Fibroblast of skin of right biceps (primary cell): ENCODE measurements at places on chromosomes 4 and X.

GRCh38 chr4:188299161-188299560 is 159.9 kb downstream of the TRIML1 start:
- DNase-seq = peak; percentile 59

DNA sequence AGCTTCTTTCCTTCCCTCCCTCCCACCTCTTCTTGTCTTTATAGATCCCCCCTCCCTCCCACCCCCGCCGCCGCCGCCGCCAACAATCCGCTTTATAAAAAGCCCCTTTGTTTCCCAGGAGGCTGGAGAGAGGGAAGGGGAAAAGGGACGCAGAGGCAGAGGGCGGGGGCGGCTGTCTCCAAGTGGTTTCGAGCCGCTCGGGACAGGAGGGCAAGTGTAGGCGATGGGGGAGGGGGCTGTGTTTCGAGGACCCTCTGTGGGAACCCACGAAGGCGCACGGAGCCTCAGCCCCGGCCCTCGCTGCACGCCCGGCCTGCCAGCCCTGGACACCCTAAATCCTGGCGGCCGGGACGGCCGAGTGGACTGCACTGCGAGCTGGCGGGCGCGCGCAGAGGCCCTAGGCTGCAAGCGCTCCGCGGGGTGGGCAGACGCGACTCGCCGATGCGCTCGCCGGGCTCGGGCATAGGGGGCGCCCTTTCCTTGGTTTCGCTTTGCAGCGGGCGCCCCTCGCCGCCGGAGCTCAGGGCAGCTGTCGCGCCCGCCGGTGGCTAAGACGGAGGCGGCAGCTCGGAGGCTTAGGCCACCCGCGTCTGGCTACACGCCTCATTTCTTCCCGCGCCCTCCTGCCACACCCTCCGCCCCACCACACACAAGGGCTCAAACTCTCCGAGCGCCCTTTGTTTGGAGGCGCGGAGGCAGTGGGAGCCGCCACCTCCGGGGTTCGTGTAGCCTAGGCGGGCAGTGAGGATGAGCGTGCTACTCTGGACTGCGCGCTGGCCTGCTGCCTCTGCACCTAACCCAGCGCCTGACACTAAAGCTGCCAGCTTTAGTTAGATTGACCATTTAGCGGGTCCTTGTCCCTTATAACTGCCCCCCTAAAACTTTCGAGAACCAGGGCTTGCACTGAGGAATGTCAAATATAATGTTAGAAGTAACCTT is 2.2 kb downstream of the MAMLD1 start:
- peak; percentile 66 for DNase-seq

DNA sequence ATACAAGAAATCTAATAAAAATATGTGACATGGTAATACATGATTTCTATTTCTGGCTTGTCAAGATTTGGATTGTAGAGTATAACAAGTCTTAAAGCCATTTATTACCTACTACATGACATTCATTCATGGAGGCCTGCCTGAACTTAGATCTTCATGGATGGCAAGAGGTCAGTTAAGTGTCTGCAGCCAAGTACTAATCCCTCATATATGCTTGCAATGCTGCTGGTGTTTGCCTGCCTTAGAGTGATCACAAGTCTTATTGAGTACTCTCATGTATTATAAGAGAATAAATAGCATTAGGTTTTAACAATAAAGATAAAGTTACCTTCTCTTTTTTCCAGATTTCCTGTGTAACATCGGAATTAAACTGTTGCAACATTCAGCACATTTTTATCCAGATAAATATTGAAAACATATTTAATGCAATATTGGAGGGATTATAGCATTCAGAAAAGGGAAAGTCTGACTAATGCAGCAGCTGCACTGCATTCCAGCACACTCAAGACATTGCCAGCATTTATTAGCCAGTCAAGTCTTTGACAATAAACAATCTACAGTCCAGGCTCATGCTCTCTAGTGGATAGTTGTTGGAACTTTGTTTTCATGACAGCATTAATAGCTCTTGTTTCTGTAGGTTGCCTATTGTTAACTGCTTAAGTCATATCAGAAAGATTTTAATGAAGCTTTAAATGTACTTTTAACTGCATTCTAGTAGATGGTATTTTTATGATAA is 737.1 kb downstream of the FAT4 start:
- DNase-seq = peak; percentile 79

DNA sequence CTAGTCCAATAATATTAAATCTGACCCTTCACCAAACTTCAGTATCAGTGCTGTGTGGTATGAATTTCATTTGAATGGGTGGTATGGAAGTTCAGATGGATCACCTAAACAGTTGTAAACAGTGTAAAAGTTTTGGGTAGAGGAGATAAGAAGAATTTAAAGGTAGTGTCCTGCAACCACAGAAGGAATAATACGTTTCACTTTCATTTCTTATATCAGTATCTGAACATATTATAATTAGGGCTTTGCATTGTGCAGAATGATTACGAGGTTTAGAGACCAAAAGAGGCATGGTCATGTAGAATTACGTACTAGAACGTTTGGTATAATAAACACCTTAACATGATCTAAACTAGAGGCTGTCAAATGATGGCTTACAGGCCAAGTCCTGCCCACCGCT is 116.1 kb downstream of the PDLIM5 start:
- no peak for DNase-seq

- peak; percentile 90 for DNase-seq
These were observed 27.5 kb upstream of the HTRA3 start for GRCh38 chr4:8241895-8242696.

- peak; percentile 82 for DNase-seq
These were observed 904.9 kb upstream of the EPHA5 start for GRCh38 chr4:66575008-66575696.

DNA sequence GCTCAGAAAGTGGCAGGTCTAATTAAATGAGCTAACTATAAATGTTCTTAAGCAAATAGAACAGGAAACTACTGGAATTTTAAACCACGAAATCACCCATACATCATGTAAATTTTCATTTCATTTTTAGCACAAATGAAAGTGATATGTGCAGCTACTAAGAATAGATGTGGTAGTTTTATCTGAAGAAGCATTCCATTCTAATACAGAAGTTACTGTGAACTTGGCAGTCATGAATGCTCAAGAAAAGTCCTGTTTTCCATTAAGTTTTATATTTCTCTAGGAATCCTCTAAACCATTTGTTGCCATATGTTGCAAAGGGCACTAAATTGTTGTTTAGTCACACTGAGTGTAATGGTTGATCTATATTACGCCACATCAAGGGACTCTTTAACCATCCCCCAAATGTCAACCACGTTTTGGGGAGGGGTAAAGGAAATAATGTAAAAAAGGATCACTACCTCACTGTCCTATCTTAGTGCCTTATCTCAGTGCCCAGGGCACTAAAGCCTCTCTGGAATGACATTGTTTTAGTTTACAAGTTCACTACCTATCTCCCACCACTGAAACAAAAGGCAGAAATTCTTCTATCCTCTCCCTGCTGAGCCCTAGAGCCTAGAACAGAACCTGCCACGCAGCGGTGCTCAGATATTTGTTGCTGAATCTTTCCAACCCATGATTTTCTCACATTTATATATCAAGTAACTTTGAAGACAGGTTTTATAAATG is 118.0 kb downstream of the SHISA3 start:
- peak; percentile 36 for DNase-seq

DNA sequence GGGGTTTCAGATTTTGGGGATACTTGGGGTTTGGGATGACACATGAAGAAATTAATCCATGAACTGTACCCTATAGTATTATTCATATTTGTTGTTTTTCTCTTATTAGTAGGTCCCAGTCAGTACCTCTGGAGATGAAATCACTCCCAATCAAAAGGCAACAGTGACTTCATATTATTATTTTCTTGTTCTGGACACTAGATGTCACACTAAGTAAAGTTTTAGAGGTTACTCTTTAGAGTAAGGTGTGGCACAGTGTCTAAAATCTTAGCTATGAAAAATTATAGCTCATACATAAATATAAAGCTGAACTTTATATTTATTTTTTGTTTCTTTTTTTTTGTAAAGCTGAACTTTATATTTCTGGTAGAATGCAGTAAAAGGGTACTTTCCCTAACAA is 35.1 kb downstream of the FAM114A1 start:
- peak; percentile 21 for DNase-seq

GRCh38 chrX:74534569-74535038 is 79.8 kb downstream of the RLIM start:
- peak; percentile 66 for DNase-seq

- DNase-seq = peak; percentile 90
These were observed 11.7 kb upstream of the RAB40A start for GRCh38 chrX:103531002-103531401.

DNA sequence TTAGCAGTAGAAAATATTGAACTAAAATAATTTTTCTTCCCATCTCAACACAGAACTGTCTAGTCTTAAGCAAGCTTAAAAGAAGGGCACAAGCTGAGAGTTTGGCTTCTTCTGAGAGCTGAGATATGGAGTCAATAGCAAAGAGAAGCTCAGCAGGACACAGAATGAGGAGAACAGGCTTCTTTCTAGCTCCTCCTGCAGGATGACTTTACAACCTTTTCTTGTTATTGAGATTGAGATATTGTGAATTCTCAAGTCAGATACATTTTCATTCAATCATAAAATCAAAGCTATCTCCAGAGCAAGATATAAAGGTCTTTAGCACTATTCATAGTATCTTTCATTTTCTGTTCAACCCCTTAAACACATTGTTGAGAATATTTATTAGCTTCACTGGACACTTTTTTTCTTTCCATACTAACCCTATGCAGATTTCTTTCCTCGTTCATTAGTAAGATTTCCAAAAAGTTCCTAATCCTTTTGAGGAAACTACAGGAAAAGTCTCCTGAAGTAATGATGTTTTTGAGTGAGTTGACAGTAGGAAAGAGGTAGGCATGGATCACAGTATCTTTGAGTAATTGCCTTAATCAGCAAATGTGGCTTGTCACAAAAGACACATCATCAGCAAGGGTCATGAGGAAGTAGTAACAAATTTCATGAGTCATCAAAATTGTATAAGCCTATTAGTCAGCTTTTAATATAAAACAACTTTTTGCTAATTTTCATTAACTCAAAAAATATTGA is 17.8 kb upstream of the CXCL3 start:
- peak; percentile 77 for DNase-seq

DNA sequence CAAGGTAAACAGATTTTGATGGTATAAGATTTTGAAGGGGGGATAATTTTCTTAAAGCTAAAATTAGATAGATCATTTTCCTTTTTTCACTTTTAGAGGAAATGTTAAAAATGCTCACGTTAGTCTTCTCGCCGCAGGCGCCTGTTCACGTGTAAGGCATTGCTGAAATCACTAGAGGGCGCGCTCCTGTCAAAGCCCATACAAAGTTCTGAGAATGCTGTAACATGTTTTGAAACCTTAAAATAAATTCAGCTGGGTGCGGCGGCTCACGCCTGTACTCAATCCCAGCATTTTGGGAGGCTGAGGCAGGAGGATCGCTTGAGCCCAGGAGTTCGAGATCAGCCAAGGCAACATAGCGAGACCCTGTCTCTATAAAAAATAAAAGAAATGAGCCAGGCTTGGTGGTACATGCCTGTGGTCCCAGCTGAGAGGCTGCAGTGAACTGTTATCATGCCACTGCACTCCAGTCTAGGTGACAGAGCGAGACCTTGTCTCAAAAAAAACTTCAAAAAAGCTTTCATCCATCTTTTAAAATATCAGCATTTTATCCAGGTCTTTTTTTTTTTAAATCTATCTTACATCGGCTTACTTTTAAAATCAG is 138.0 kb downstream of the RBMX2 start:
- peak; percentile 48 for DNase-seq

DNA sequence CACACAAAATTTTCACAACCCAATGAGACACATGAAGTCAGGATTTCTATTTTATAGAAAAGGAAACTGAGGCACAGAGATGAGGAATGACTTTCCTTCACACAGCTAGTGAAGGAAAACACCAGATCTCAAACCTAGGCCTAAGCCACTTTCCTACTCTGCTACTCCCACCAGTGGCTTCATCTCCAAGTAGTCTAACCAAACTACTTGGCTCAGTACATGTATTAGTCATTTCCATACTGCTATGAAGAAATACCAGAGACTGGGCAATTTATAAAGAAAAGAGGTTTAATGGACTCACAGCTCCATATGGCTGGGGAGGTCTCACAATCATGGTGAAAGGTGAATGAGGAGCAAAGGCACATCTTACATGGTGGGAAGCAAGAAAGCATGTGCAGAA is 196.6 kb downstream of the EVC2 start:
- peak; percentile 26 for DNase-seq

- no peak for DNase-seq
These were observed 5.0 kb downstream of the PITX2 start for GRCh38 chr4:110617646-110618580.

DNA sequence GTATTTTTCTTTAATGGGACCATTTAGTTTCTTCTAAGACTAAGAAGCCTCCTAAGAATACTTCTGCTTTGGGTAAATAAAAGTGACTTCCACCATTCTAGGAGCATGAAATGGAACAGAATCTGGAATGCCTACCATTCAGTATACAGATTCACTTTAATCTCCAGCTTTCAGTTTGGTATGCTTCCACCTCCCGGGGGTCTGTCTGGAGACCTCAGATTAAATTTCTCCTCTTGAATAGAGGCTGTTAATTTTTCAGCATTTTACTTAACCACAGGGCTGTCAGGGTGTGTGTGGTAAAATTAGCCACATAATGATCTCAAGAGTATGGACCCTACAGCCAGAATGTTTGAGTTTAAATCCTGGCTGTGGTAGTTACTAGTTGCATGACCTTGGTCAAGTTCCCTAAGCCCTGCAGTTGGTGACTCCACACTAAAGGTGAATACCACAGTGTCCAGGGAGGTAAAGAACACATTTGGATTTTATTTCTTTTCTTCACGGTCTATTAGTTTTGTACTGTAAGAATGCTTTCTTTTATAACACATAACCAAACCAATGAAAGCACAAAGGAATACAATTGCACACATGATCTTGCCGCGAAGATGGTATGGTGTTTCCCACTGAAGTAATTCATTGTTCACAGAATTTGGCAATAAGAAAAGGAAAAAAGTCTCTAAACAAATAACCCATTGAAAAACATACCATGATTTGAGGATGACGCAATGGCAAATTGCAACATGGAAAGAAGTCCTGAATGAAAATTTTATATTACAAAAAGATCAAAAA is 37.3 kb upstream of the TRIM2 start:
- DNase-seq = peak; percentile 37

DNA sequence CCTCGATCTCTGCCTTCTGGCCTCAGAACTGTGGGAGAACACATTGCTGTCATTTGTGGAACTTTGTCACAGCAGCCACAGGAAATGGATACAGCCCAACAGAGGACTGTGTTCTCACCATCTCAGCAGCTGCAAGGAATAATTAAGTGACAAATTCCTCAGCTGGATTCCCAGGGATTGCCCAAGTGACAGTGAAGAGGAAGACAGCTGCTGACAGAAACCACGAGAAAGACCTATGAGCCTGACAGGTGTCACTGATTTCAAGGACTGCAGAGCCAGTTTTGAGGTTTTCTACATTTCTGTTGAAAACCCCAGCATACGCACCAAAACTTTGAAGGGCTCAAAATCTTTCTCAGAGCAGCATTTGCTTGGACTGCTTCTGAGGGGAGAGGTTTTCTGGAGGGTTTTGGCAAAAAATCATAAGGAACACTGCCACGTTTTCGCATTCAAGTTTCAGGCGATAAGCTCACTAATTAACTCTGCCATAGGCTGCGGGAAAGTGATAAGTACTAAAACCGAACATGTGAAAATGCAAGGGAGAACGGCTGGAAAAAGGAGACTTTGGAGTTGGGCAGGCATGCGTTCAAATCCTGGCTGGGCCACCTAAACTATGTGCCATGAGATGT is 88.8 kb downstream of the DRD5 start:
- DNase-seq = no peak

- DNase-seq = no peak
These were observed 5.5 kb upstream of the PAK3 start for GRCh38 chrX:111090458-111090857.

GRCh38 chrX:15376956-15377355 is 7.3 kb downstream of the VEGFD start:
- peak; percentile 53 for DNase-seq
